ENCODE measurements at places on chromosomes 12 and 14.

DNA sequence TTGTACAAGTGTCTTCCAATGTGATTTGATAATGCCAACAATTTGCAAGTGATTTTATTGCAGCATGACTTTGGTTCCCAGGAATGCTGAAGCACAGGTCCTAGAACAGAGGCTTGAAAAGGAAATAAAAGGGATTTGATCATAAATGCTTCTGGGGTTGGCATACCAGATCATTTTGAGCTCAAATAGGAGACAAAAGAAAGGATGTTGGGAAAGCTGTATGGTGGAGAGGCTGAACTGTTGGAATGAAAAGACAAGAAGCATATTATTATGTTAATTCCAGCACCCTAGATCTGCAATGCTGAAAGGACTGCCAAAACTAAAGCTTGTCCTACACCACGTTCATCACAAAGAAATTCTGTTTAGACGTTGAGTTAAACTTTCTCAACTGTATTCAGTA, 143.1 kb downstream of the BICD1 start:
- no peak for DNase-seq

DNA sequence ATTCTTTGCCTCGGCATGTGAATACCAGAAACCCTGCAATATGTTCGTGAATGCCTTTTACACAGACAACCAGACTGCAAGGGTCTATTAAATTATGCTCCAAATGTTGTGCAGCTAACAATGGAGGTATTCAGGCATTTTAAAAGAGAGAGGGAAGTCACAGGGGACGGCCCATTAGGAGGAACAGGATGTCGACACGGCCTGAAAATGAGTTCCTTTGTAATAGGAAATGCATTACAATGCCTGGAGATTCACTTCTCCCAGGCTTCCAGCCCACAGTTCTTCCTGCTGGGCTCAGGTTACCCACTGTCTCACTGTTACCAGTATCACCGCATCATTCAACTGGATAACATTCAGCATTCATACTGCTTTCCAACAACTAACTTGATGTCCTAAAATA, 2.5 kb downstream of the DUSP6 start:
- DNase-seq, result no peak

GRCh38 chr14:56686416-56686815, 106.8 kb downstream of the TMEM260 start:
- DNase-seq, result no peak

- no peak for DNase-seq
Measured at GRCh38 chr12:109092497-109093021, 713 bp downstream of the ALKBH2 start.

- DNase-seq, result no peak
Measured at GRCh38 chr14:80850197-80850814, 91.2 kb downstream of the CEP128 start.

GRCh38 chr12:116926283-116927243, 15.8 kb downstream of the FBXW8 start:
- no peak for DNase-seq

GRCh38 chr12:123713398-123713797, 1.2 kb downstream of the ATP6V0A2 start:
- DNase-seq, result no peak

GRCh38 chr12:113248051-113248825, 27.0 kb downstream of the TPCN1 start:
- DNase-seq, result no peak

DNA sequence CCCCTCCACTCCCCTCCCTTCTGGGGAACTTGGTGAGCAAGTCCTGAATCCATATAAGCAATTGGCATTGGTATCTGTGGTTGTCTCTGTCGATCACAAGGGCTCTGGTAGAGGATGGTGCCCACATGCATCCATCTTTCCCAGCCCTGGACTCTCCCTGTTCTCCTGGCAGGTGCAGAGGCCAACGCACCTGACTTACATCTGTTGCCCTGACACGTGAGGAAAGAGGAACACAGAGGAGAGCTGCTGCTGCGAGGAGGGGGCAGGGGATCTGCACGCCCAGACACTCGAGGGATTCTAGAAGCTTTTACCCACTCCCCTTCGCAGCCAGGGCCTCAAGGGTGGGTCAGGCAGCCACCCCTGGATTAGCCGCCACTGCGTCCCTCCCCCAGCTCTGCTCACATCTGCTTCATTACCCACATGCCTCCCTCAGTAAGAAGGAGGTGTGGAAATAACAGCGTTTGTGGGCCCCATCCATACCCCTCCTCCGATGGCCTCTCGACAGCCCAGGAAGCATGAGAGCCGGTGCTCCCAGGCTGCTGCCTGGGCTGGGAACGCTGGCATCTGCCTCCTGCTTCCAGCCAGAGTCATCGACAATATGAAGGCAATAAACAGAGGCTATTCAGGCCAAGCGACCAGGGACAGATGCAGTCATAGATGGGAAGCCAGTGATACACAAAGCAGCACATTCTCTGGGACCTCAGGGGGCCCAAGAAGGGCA, 56.5 kb downstream of the KDM2B start:
- DNase-seq, result no peak

DNA sequence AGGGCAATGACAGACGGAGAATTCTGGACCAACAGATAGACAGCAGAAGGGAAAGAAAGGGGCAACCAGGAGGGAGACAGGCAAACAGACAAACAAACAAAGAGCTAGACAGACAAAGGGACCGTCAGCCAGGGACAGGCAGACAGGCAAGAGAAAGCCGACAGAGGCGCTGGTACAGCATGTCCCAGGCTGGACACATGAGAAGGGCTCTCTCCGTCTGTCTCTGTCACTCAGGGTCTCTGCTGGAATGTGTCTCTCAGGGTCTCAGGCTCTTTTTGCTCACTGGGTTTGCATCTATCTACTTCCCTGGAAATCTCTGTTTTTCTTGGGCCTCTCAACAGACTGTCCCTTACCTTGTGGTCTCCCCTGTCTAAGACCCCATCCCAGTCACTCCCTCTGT, 8.2 kb upstream of the SMUG1 start:
- no peak for DNase-seq

DNA sequence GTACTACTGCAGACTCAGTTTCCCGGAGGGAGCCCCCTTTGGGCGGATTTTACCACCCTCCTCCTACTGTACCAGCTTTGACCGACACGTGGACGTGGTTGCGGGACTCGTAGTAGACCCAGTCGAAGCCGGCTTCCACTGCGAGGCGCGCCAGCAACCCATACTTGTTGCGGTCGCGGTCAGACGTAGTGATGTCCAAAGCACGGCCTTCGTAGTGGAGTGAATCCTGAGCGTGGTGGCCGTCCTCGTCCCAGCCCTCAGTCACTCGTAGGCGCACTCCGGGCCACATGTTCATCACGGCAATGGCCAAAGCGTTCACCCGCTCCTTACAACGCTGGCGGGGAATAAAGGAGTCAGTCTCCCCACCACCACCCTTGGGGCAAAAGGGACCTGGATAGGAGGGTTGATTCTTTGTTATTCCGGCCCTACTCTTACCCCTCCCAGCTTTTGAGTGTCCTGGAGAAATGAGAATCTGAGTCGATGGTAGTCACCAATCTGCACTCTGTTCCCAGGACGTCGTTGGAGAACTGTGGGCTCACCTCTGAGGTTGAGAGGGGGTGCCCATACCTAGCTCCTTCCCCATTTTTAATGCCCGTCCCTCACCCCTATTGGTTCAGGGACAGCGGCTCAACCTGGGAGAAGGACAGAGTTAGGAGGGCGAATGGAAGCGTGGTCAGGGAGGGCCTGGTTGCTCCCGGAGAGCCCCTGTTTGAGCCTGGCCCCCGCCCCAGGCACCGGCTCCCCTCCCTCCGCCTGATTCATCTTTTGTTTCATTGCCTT, 3.4 kb downstream of the DHH start:
- DNase-seq, result no peak

GRCh38 chr12:4858386-4858785, 51.3 kb upstream of the KCNA1 start:
- DNase-seq, result no peak

DNA sequence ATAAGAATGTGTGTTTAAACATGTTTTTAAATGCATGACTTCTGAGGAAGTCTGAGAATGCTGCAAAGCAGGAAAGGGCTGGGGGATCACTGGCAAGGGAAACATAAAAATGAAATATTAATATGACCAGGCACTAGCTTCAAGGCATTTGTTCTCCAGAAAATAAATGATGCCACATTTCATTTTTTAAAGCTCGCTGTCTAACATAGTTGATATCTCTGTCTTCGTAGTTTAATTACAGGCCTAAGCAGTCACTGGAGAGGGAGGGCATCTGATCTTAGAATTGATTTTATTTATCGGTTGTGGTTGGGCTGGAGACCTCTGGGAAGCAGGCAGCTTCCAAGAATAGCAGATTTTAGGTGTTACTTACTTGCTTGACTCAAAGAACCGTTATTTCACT, 87.5 kb downstream of the TBC1D30 start:
- no peak for DNase-seq

GRCh38 chr12:26736563-26737486, 96.2 kb downstream of the ITPR2 start:
- no peak for DNase-seq

DNA sequence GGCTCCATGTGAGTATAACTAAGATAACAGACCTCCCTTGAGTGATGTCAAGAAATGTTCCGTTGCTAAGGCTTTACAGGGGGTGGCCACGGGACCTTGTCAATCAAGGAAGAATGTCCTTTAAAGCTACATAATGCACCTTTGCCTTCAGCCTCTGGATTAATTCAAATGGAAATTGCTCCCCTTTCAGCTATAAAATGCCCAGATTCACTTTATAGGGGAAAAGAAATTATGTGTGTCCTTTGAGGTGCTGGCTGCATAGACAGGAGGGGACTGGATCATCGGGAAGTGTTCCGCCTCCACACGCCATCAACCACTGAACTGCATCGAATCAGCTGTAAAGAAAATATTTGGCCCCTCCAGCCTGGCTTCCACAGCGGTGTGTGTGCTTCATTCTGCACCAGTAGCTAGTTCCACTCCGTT, 415.4 kb downstream of the DPF3 start:
- DNase-seq, result no peak

DNA sequence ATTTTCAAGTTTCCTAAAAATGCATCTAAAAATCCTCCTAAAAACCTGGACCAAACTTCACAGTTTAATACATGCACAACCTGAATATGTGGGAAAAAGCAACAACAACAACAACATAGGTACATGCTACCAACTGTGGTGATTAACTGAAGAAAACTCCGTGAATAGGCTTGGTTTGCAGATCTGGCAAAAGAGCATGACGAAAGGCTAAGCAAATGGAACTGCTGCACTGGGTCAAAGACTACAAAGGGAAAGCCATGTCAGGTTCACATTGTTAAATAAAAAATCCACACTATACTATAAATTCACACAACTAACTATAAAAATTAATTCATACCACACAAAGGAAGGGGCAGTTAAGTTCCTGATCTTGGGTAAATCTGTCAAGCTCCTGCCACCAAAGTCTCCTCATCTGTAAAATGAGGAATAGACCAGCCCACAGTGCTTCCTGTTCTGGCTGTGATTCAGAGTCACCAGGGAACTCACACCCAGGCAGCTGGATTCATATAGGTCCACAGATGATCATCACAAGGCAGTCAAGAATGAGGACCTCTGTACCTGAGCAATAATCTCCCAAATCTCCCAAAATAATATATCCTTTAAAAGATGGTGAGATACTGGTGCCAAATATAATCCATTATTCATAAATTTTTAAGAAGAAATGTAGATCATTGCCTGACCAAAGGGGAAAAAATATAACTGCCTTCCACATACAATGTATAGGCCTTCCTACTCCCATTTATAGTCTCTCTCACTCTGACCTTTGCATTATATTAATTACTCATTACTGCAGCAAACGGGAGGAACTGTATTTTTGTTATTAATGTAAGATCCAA, 7.0 kb downstream of the CORO1C start:
- no peak for DNase-seq

DNA sequence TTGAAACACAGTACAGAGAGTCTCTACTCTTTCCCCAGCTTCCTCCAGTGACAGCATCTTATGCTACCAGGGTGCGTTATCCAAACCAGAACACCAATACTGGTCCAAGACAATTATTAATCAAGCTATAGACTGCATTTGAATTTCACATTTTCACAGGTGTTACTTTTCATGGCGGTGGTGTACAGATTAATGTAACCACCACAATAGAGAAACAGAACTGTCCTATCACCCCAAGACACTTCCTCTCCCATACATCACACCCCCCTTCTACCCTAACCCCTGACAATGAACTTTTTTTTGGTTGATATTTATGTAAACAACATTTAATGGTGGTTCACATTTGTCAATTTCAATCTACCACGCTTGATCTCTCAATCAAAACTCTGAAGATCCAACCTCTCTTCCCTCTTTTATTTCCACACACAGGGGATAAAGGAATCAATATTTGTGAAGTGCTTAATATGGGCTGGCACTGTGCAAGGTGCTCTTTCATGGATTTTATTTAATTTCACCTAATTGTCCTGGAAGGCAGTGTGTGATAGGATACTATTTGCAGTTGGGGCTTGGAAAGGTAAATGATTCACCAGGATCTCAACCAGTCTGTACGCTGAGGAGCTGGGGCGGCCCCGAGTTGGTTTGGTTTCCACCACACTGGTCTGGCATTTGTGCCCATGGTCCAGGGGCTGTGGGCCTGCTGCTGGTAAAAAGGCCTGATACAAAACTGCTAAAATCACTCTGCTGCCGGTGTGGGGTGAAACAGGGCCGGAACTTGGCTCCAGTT, 54.6 kb upstream of the DICER1 start:
- no peak for DNase-seq

DNA sequence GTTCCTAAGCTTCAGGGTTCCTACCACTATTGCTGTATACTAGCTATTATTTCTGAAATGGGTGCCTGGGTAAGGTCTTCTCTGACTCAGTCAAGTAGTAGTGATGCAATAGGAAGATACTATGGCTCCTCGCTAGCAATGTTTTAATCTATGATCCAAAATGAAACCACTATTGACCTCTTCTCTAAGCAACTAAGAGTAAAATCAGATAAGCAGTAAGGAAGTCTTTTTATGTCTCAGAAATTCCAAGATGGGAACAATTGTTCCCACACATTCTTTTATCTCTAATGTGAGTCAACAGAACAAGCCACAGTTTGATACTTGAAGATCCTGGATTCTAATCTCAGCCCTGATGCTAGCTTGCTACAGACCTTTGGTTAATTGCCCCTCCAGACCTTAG, 45.1 kb downstream of the AREL1 start:
- no peak for DNase-seq

- DNase-seq, result no peak
Measured at GRCh38 chr14:50658203-50658602, 9.9 kb downstream of the SAV1 start.
